Nephron progenitor cell (in vitro differentiated cells): ENCODE measurements at places on chromosomes 2 and 18.

DNA sequence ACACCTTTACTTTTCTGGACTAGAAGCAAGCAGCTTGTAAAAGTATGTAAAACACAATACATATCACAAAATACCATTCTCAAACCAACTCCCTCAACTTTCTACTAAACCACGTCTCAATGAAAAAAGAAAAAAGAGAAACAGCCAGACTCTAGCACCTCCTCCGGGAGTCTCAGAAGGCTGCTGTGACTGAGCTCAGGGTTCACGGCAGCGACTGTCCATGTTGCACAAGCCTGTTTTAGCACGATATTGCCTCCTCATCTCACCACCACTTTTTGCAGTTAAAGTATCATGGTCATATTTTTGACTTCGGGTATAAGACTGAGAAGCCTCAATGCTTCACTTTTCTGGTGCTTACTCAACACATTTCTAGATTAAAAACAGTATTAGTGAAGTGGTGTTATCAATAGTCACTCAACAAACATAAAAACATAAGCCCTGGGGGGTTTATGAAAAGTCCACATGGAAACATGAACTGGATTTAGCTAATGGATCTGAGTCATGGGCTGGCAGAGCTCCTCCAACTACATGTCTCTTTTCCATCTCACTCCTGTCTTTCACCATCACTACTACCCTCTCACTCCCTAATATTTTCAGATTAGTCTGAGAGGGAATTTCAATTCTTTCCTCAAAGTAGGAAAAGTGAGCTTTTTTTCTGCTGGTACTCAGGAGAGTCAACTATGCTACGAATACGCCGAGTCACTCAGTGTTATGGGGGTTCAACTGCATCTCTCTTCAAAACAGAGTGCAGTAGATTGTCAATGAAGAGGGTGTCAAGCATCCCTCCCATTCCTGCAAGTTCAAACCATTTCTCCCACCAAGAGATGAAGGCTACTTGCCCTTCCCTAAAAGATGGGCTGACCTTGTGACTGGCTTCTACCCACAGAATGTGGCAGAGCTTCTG is 113.7 kb downstream of the OSR1 start:
- DNase-seq, result no peak

DNA sequence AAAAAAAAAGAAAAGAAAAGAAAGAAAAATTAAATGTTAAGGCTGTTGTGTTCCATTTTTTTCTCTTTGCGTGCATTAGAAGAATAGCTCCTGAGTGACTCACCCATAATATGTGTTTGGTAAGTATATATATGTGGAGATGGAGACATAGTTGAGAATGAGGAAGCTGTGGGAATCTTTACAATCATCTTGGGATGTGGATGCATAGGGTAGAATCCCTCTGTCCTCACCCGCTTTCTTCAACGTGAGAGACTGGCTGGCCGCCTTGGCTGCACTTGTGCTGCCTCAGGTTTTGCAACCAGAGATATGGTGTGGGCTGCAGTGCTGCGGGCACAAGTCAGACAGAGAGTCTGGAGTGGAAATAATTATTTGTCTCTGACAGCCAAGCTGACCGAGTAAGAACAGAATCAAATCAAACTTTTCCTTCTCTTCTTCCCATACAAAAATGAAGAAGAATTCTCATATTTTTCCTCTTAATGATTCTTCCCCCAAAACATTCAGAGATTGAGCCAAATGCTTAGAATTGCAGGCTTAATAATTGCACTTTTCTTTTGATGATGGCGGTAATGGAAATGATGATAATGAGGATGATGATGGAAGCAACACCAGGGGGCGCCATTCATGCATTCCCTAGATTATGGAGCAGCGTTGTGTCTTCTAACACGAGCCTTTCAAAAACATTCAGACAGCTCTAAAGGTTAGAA is 48.5 kb downstream of the SERPINB7 start:
- peak; percentile 23 for DNase-seq

DNA sequence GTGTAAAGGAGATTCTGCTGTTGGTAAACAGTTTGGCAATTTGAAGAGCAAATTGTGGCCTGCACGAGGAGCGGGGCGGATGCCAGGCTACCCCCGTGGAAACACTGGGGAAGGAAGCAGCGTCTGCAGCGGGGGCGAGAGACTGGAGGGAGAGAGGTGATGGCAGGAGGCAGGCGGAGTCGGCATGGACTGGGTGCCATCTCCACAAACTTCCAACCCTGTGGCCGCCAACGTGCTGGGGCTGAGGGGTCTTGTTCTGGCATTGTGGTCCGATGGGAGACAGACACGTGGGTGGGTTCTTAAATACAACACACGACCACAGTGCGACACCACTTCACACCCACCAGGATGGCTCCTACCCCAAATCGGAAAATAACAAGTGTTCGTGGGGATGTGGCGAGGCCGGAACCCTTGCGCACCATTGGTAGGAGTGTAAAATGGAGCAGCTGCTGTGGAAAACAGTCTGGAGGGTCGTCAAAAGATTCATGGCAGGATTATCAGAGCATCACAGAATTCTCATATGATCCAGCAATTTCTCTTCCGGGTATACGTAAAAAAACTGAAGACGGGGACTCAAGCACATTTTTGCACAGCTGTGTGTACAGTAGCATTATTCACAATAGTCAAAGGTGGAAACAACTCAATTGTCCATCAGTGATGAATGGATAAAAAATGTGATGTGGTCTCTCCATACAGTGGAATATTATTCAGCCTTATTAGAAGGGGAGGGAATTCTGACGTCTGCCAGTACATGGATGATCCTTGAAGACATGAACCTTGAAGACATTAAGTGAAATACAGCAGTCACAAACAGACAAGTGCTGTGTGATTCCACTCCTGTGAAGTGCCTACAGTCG is 82.4 kb upstream of the HPCAL1 start:
- DNase-seq, result no peak

DNA sequence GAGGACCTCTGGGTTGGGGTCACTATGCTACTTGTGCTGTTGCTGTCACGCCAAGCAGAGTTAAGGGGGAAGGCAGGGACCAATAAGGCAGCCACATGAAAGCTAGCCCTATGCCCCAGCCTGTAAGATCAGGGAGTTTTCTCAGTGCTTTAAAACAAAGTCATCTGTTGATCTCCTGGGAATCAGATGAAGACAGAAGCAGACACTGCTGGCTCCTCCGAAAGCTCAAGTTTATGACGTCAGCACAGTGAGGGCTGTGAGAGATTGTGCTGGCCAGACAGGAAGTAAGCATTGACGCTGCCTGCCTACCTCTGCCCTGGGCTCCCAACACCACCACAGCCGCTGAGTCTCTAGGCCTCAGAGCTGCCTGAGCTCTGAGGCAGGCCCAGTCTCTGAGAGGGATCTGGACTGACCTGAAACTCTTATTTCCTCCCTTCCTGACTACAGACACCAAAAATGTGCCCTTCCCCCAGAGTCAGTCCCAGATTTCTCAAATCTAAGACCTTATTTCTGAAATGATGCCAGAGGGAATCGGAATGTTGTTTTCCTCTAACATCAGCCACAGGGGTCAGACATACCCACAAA is 118.1 kb upstream of the EPAS1 start:
- peak; percentile 24 for DNase-seq

GRCh38 chr2:191318037-191318728 is 73.0 kb downstream of the MYO1B start:
- no peak for DNase-seq

DNA sequence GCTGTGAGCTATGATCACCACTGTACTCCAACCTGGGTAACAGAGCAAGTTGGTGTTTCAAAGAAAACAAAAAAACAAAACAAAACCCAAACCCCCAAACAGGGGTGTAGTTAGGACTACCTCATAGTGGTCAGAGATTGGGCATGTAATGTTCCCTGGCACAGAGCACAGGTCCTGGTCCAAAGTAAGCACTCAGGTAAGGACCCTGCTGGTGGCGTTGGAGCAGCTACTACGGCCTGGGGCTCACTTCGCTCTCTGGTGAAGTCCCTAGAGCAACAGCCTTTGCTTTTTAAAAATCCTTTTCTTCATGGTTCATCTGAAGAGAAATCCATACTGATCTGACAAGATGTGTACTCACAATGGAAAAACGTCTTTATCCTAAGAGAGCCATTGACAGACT is 130.4 kb downstream of the ZNF236 start:
- DNase-seq, result no peak

GRCh38 chr2:213279971-213280370 is 4.3 kb upstream of the SPAG16 start:
- no peak for DNase-seq

DNA sequence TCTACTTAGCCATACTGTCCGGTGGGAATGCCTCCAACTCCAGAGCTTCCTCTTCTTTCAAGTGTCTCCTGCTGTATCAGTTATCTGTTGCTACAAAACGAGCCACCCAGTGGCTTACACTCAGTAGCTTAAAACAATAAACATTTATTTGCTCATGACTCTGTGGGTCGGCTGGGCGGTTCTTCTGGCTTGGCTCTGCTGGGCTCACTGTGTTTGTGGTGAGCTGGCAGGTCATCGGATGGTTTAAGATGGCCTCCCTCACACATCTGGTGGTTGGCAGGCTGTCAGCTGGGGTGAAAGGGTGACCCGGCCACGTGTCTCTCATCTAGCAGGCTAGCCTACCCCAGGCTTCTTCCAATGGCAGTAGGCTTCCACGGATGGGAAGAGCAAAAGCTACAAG is 122.4 kb upstream of the SLC1A4 start:
- no peak for DNase-seq

- no peak for DNase-seq
Observed at GRCh38 chr2:79750321-79750720, 237.5 kb downstream of the CTNNA2 start.

- no peak for DNase-seq
Observed at GRCh38 chr2:3116371-3116770, 261.2 kb downstream of the EIPR1 start.

DNA sequence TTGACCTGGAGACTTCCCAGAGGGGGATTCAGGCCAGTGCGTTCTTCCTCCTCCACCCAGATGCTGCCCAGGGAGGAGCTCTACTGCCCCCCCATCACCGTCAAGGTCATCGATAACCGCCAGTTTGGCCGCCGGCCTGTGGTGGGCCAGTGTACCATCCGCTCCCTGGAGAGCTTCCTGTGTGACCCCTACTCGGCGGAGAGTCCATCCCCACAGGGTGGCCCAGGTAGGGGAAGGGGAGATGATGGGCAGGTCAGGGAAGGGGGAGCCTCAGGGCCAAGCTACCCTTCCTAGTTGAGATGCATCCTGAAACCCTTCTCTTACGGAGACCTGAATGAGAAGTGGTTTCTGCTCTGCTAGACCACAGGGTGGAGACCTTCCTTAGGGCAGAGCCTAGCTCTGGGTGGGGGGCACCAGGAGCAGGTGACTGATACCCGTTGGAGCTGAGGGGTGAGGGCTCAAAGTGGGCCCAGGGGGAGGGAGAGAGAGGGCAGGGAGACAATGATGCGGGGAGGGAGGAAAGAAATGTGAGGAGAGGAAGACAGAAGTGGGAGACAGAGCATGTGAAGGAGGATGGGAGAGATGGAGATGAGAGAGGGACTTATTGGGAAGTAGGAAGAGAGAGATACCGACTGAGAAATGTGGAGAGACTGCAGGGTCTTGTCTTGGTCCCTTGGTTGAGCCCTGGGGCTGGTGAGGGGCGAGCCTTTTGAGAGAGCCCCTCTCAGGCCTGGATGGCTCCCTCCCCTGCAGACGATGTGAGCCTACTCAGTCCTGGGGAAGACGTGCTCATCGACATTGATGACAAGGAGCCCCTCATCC is 159.4 kb downstream of the DYSF start:
- no peak for DNase-seq

- DNase-seq, result no peak
Observed at GRCh38 chr2:125455110-125455509, 1200.8 kb upstream of the GYPC start.

DNA sequence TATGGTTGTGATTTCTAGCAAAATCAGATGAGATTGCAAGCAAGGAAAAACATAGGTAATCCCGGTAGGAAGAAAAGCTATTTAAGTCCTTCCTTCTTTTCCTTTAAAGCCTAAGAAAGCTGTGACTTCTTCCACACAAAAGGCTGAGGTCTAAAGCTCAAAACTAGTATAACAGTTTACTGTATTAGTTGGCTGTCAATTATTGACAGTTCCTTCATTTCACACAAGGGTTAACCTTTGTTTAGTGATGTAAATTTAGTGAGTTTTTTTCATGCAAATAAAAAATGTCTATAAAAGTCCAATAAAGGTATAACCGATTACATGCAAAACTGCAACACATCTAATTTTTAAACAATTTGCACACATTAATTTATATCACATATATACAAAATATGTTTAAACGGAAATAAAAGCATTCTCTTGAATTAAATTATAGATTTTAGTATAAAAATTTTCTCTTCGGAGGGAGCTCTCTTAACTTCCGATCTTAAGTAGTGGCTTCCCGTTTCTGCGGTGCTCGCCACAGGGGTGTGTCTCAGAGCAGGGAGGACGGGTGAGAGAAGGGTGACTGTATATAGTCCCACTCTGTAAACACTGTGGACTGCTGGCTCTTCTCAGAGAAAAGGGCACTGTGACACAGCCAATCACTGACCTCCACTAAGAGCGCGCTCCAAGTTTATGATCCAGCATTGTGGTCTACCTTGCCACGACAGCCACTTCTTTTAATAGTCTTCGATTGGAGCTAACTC is 33.4 kb downstream of the TTR start:
- no peak for DNase-seq

DNA sequence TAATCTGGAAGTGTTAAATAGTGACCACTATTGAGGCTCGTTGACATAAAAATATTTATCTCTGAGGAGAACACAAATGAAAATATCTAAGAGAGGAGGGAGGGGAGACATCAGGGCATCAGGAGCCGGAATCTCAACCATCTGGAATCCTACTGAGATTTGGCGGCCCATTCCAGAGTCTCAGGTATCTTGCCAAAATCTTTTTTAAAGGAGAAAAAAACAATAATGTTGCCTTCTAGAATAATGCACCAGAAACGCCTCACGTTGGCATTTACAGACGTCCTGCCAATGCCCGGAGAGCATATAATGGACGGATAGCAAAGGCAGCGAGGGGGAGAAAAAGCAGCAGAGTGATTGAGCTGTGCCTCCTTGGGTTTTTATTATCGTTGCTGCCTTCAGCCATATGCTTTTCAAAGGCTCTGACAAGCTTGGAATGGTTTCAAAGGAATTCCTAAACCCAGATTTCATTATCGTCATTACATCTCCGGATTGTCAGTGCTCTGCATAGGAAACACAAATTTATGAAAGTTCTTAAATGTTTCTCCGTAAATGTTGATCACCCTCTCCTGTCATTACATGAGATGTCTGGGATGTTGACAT is 30.9 kb upstream of the EGR4 start:
- no peak for DNase-seq

GRCh38 chr2:230912046-230912445 is 13.0 kb downstream of the GPR55 start:
- DNase-seq, result no peak

DNA sequence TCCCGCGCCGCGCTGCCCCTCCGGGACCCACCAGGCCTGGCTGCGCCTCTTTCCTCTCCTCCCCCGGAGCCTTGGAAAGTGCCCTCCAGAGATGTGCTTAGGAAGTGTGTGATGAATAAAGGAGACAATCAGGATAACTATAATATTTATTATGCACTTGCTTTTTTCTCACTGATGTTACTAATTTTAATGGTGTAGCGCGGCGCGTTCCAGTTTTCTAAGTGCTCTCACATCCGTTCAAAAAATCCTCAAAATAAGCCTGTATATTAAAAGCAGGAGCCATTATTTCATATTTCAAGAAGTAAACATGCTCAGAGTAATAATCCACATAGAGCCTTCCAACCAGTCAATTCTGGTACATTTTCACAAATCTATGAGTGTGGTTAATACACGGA is 941 bp upstream of the MPPE1 start:
- DNase-seq, result no peak

- DNase-seq, result no peak
Observed at GRCh38 chr2:216408426-216409290, 3.6 kb upstream of the SMARCAL1 start.
